ENCODE measurements at places on chromosomes 3 and 15.

- no peak for DNase-seq
These were observed 527.7 kb downstream of the GABRG3 start for GRCh38 chr15:27498700-27499099.

DNA sequence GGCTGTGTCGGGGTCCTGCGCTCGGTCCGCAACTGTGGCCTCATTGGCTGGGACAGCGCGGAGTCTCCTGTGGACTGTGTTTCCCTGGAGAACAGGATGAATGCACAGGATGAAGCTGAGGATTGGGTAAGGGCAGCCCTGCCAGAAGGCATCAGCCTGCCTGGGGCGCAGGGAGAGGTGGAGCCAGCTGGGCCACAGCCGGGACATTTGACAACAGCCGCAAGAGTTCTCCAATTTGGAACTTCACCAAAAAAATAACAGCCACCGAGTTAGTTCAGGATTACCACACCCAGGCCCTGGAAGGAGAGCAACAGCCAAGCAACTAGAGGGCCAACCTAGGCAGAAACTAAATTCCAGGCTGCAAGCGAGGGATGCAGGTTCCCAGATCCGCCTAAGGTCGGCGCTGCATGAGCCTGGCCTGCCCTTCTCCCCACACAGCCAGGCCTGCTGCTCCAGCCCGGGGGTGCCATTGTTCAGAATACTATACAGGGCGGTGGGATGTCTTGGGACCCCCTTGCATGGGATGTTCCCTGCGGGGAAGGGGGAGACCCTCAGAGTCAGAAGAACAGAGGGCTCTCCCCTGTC lies 229.3 kb downstream of the OCA2 start:
- DNase-seq, result no peak

- DNase-seq, result no peak
These were observed 33.7 kb downstream of the ZBTB20 start for GRCh38 chr3:115113367-115113766.

DNA sequence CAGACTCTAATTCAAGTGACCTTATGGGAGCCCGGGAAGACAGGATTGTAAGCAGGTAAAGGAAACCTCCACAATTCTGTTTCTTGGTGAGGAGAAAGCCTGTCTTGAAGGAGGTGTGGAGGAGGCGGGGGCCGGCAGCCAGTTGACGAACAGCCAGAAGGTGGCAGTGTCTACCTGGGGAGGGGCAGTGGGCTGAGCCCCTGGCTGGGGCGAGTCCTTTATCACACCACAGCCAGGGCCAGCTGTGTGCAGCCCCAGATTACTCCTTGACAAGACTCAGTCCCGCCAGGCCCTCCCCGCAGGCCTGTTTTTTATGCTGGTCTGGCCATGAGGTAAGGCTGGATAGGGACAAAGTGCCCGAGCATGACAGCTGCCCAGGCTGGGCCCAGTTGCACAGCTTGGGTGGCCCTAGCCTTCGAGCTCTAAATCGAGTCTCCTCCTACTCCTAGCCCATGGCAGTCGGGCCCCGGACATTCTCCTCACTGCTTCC lies 40.9 kb upstream of the IDH2 start:
- peak; percentile 93 for DNase-seq

DNA sequence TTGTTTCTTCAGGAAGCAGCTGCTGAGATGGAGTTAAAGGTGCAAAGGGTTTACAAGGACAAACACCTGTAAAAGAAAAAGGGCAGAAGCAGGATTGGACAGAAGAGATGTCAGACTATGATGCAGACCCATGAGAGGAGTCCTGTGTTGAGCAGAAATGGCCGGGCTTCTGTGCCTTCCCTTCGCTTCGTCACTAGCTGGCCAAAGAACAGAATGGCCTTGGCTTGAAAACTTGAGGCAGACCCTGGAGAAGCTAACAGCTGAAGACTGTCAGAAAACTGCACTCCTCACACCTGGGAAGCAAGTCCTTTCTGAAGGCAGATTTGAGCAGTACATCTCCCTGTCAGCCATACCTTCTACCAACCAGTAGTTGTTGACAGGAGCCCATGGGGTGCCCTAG lies 8.4 kb upstream of the NMNAT3 start:
- no peak for DNase-seq

DNA sequence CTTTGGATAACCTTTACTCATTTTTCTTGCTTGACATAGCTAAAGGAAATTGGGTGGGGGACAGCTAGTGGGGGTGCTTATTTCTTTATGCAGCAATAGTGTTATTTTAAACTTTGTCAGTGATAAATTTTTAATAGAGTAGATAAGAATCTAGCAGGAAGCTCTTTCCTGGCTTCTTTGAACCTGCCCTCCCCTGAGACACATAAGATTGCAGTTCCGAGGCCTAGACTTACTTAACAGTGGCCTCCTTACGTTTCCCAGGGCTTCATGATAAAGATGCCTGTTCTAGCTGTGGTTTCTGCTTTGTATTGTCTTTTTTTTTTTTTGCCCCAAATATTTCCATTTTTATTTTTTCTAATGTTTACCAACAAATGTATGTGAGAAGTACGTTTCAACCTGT lies 170.1 kb downstream of the VPS8 start:
- DNase-seq, result no peak

DNA sequence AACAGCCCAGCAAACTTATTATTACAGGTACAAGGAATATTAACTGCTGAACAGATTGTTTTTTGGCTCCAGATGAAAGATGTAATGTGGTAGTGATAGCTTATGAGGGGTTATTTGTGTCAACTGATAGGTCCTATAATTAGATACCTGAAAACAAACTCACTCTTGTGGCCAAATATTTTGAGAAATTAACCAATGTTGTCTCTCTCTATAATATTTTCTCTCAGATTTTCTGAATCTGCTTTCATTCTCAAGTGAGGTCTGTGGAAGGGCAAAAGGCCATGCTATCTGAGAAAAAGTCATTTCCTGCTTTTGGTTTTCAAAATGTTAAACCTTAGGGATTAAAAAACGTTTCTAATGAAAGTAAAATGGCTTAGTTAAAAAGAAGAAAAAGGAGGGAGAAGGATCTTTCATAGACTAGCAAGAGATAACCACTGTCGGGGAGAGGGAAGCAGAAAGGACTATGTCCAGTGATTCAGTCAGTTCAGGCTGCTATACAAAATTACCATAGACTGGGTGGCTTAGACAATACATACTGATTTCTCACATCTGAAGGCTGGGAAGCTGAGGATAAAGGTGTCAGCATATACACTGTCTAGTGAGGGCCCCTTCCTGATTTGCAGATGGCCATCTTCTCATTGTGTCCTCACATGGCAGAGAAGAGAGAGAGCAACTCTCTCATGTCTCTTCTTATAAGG lies 277.5 kb upstream of the P2RY1 start:
- no peak for DNase-seq

DNA sequence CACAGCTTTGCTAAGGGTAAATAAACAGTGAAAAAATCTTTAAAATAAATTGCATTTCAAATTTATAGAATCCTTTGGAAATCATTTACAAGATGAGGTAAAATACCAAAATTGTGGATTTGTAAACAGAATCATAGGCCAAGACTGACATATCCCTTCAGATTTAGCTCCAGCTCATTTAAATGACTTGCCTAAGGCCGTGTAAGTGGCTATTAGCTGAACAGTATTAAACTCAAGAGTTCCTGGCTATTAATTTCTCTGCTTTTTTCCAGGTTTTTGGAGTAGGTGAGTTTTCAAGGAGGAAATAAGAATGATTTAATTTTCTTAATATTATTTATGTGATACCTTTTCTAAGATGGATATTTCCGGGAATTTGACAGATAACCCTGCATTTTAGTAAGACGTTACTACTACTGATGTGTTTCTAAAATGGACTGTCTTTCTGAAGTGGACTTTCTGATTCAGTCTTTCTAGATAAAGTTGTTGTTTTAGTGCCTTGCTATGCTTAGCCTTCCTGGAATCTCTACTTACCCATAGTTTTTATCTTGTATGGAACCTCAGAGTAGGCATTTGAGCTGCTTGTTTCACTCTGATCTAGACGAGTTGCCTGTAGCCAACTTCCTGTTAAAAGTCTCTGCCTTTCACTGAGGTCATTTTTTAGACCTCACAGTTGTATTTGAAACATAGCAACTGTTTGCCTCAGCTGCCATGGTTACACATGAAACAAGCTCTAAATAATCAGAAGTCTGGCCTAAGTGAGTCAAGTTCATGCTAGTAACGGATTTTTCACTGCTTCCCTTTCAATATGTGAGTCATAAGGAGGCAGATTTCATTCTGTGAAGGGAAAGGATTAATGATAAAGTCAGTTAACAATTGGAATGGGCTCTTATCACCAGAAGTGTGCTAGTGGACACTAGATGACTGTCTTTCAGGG lies 127.0 kb downstream of the KLHL25 start:
- DNase-seq, result peak; percentile 8

DNA sequence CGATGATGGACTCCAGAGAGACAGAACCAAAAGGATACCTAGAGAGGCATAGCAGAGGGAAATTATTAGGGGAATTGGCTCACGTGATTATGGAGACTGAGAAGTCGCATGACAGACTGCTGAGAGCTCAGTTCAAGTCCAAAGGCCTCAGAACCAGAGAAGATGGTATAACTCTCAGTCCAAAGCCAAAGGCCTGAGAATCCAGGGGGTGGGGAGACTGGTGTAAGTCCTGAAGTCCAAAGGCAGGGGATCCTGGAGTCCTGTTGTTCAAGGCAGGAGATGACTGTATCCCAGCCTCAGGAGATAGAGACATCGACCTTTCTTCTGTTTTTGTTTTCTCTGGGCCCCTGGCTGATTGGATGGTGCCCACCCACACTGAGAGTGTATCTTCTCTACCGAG lies 1.2 kb upstream of the KLHL6 start:
- no peak for DNase-seq

DNA sequence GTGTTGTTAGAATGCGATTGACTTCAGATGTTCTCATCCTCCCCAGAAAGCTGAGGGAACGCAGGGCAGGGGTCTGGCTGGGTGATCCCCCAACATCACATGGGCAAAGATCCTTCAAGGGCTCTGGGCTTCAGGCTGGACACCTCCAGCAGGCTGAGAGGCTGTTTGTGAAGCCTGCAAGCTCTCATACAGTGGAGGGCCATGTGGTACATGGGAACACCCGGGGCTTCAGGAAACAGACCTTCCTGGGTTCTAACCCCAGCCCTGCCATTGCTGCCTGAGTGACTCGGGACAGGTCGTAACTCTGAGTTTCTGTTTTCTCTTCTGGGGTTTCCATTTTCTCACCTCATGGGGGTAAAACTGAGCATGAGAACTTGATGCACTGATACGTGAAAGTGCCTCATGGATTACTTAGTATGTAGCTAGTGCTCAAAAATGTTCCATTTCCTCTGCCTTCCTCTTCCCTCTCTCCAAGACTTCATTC lies 81.2 kb downstream of the TLE3 start:
- DNase-seq, result no peak

GRCh38 chr15:69748576-69749185 lies 296.1 kb downstream of the RPLP1 start:
- DNase-seq, result no peak

DNA sequence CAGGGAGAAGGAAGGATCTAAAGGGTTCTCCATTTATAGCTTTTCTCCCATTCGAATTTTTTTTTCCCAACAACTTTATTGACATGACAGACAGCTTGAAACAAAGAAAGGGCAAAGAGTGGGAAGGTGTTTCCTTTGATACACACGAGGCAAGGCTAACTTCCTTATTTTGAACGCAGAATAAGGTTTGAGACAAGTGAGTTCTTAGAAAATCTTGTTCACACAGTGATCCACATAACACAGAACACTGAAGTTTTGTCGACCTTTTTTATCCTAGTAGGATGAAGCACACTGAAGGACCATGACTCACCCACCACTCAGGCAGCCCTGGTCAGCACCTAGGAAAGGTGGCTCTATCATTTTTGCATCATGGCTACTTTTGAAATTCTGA lies 425.8 kb upstream of the MDFIC2 start:
- no peak for DNase-seq

DNA sequence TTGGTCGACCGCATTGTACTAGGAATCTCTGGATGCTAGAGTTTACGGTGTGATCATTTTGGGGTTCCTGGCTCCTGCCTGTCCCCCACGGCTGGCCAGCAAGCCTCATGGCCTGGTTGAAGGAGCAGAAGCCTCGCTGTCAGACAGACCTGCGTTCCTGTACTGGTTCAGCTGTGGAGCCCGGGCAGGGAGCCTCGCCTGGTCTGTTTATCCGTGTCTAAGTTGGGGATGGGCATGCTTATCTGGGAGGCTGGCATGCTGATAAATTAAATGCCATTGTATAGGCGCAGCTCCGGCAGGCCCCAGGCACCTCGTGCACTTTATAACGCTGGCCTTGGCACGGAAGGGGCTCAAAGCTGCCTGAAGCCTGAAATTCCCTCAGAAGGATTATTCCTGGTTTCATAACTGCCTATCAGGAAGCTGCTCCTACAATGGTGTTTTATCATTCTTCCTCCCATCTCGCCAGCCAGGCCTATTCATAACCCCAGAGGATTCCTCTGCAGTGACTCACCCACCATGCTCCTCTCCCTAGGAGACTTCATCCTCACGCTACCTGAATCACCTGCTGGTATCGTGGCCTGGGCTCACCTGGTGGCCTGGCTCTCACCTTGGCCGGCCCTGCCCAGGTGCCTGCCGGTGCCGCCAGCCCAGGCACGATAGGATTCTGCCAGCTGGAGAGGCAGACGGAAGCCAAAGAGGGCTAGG lies 110.9 kb downstream of the ASB7 start:
- no peak for DNase-seq

DNA sequence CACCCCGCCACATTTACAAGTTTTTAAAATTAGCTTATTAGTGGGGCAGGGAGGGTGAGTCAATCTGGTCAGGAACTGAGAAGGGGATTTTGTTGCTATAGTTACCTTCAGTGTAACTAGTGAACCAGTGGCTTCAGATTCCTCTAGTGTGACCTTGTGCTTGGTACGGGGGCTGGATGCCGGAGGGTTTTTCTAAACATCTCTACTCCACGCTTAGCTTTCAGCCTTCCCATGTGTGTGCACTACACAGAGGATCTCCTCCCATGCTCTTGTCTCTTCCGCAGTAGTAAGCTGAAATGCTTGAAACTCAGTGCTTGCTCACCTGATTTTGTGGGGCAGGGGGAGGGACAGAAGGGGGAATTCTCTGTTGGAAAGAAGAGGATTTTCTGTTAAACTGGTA lies 67.9 kb upstream of the AKAP13 start:
- DNase-seq, result peak; percentile 33

- no peak for DNase-seq
These were observed 1.0 kb upstream of the CRYBG3 start for GRCh38 chr3:97820780-97821179.

GRCh38 chr15:49242820-49243219 lies 72.8 kb downstream of the GALK2 start:
- no peak for DNase-seq

GRCh38 chr3:127750226-127751031 lies 71.9 kb downstream of the MGLL start:
- peak; percentile 90 for DNase-seq

GRCh38 chr3:193842029-193842798 lies 249.2 kb downstream of the OPA1 start:
- DNase-seq, result no peak

DNA sequence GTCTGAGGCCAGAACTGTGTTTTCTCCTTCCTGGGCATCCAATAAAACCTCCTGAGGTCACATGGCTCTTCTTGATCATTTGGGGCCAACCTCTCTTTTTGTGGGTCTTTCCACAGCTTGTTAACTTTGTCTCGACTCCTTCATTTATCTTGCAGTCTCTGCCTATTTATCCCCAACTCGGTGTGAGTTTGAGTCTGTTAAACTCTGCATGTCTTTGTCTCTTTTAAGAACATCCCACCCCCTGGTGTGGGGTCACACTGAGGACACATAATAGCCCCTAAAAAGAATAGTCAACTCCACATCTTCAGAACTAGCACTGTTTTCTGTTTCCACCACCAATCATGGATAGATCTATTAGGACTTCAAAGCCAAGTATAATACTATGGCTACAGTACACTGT lies 187.2 kb downstream of the TLE3 start:
- no peak for DNase-seq

GRCh38 chr15:31782951-31783350 lies 247.4 kb upstream of the CHRNA7 start:
- no peak for DNase-seq
